Mesenteric fat pad (tissue), 1 donor: ENCODE measurements at places on chromosomes 1 and 21. TPM values are rescaled to one million over a fixed set of nuclear protein-coding genes. Genes with fewer than 3 reads are reported as not detected.

GRCh38 chr1:59034925-59035324 is 251.1 kb upstream of the JUN start:
- DNase-seq: no peak

DNA sequence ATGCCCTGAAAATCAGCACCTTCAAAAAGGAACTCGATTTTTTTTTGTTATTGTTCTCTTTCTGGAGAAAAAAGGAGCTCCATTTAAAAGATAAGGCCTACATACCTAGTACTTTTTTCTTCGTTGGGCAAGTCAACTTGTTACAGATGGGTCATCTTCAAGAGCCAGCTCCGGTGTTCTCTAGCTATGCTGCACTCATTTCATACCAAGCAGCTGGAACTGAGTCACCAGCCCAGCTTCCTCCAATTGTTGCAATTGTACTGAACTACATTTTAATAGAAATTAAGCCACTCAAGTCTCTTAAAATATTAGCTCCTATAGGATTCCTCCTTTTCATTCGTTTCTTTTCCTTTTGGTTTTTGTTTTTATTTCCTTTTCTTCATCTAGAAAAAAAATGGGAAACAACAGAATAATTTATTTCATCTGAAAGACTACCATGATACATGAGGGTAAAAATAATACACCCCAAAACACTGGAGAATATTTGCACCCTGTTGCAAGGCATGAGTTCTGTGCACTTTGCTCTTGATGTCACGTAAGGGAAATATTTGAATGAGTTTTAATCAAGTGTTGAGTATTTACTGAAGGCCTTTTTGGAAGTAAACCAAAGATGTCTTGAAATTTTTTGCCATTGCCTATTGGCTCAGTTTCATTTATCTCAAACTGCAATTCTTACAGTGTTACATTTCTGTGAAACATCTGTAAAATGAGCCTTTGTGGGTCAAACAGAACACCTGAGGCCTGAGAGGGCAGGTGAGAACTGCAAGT is 60.5 kb downstream of the CLIC4 start:
- no peak for DNase-seq

DNA sequence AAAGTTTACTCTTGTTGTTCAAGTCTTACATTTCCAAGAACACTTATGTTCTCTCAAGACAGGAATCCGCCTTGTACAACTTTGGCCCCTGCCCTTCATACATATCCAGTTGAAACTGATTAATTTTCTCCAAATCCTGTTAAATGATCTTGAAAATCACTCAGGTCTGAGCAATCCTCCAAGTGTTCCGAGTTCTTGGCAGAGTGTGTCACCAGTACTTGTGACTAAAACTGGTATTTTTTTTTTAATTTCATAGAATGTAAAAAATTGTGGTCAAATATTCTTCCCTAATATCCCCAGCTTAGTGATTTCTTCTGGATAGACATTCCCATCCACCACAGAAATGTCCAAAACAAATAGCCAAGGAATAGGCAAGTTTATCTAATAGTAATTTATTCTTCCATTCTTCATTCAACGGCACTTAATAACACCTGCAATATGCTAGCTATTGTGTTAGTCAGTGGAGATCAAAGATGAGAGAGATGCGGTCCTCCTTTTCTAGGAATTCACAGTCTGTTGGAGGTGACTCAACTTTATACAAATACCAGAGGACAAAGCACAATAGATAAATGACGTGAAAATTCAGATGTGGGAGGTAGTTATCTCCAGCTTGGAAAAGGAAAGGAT is 71.4 kb downstream of the DIRAS3 start:
- DNase-seq: no peak

DNA sequence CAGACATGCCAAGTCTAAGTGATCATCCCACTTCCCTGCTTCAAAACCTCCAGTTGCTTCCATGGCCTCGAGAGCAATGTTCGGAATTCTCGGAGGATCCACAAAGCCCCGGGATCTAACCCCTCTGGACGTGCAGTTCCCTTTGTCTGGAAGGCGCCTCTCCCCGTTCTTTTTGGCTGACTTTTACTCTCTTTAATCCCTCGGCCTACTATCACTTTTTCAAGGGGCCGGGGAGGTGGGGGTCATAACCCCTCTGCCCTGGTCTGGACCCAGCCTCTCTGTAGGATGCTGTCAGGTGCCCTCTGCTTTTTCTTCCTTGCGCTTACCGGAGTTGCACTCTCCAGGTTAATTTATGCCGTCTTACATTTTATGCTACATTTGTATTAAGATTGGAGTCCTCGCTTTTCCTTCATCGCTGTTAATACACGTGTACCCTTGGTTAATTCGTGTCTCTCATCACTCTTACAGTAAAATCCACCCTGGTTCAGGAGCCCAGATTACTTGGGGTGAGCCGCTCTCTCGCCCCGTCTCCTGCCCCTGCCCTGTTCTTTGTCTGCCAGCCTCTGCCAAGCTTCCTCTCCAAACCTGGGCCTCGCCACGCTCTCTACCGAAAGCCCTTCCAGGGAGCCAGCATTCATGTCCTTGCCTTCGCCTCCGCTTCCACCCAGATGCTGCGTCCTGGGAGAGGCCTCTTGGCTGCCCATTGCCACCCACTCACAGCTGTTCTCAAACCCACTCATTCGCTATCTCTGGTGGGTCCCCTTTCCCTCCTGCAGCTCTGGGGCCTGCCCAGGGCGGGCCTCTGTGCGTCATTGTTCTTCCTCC is 448.6 kb downstream of the CAMTA1 start:
- no peak for DNase-seq

DNA sequence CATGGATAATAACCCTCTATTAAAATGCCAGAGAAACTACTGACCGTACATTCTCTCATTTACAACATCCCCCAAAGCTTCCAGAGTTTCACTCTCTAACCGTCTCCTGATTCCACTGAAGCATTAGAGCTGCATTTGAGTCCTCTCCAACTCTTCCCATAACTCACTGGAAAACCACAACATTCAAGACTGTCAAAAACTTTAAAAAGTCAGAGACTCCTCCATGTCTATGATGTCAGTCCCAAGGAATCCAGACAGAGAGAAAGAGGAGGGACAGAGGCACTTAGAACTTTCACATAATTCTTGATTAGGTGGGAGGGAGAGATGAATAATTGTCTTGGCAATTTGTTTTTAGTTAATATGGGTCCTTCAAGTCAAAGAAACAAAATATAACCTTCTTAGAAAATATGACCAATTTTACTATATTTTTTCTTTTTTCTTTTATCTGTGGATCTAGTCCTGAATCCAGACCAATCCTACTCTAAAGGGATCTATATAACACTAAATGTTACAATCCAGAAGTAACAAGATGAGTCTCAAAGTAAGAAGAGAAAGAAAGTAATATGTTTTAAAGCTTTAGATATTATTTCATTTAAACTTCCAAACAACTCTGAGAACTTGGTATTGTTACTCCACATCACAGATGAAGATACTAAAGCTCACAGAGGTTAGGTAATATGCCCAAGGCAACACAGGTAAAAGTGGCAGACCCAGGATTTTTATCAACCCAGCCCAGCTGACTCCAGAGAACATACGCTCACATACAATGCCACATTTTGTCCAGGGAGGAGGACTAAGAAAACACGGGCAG is 23.8 kb downstream of the OTUD7B start:
- no peak for DNase-seq

- no peak for DNase-seq
These were observed 40.2 kb upstream of the S1PR1 start for GRCh38 chr1:101196668-101197067.

DNA sequence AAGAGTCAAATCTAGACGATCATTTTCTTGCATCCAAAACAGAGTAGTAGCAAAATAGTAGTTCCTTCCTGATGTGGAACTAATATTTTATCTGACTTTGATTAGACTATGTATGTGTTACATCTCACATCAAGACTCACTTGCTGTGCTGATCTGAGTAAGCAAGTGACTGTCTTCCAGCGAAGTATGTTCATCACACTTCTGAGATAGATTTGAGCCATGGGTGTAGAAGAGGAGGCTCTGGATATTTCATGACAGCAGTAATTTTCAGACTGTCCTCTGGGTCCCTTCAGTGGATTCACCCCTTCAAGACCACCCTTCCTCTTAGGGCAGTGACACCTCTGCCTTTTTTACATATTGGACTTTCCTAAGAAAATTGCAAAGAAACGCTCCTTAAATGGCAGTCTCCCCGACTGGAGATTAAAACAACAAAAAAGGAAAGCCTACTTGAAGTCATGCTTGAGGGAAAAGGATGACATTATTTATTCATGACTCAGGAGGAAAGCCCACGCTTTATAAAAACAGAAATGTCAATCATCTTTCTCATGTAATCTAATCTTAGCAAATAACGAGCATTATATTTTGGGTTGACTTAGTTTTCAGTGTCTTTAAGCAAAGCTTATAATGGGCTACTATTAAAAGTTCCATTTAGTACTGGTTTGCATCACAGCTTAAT is 22.8 kb downstream of the ATP1B1 start:
- DNase-seq: no peak

Gene CDK18
- 4.0 TPM for total RNA-seq

Gene ZNF362
- 29.6 TPM for total RNA-seq

Gene HTR1D
- not detected for total RNA-seq
